ENCODE measurements at places on chromosomes 2 and 18.

DNA sequence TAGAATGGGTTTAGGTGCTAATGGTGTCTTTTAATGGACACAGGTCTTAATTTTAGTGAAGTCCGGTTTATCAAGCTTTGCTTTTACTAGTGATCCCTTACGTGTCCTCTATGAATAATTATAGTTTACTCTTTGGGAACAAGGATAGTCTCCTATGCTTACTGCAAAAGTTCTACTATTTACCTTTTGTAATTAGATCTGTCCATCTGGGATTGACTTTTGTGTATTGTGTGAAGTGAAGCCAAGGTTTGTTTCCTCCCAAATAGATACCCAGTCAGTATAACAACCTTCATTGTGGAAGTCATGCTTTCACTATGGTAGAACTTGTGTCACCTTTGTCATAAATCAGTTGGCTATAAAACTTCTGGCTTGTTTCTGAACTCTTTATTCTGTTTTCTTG, 740.9 kb upstream of the CRIM1 start:
- no peak for DNase-seq

DNA sequence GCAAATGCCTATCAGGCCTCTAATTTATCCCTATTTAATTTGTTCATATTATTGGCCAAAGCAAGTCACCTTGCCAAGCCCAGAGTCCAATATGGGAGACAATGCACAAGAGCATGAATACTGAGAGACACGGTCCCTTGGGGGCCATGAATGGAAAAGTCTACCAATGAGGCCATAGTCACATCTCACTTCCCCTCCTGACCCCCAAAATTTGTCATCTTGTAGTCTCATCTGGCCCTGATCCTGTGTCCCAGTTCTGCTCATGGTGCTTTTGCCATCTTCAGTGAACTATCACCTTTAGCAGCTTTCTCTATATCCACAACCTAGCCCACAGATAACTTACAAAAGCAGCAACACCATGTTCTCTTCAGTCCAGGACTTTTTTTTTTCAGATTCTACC, 302.7 kb upstream of the MGAT5 start:
- DNase-seq, result no peak

DNA sequence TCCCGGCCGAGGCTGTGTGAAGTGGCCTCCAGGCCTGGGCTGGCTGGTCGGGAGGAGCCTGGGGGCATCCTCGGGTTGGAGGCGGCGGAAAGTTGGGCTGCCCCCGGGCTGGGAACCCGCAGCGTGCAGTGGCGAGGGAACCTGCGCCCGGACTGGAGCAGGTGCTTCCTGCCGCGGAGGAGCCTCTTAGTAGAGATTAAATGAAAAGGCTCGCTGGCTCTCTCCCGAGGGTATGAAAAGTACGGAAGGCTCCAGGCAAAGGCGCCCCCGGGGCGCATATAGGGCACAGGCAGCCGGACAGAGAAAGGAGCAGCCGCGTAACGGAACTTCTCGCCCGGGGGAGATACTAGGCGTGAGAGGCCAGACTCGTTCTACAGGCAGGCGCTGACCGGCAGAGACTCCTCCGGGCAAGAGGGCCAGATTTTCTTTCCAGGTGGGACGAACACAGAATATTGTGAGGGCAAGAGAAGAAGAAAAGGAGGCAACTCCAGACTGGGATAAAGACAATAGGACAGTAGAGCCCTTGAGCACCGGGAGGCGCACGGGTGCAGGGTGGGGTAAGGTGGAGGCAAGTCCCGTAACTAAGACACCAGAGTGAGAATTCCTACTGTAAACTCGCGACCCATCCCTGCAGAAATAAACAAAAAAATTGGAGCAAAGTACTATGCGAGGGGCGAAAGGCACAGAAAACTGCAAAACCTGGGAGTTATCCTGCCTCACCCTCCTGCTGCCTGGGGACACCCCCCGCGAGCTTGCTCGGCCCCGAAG, 816 bp downstream of the CDH2 start:
- no peak for DNase-seq

DNA sequence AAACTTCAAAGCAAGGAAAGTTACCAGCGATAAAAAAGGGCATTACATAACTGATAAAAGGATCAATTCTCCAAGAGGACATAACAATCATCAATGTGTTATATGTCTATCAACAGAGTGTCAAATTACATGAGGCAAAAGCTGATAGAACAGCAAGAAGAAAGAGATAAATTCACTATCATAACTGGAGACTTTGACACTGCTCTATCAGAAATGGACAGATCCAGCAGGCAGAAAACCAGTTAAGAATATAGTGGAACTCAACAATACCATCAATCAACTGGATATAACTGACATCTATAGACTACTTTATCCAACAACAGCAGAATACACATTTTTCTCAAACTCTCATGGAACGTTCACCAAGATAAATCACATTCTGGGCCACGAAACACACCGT, 65.0 kb downstream of the ROCK2 start:
- DNase-seq, result no peak

DNA sequence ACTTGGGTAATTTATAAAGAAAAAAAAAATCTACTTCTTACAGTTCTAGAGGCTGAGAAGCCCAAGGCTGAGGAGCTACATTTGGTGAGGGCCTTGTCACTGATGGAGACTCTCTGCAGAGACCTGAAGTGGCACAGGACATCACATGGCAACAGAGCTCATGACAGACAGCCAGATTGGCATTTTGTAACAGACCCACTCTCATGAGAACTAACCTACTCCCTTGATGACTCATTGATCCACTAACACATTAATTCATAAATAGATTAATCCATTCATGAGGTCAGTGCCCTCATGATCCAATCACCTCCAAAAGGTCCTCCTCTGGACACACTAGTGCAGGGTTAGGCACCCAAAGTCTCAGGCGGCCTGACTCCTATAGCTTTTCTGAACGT, 318.4 kb downstream of the GULP1 start:
- no peak for DNase-seq

- no peak for DNase-seq
These were observed 732 bp upstream of the ANXA4 start for GRCh38 chr2:69741229-69741574.

All from stimulated activated CD4-positive, alpha-beta T cell treated with anti-CD3 and anti-CD28 coated beads, Interleukin-15, amount 100 ng/mL, for 1 hour (primary cell).